ENCODE measurements at places on chromosomes 12 and 14.

DNA sequence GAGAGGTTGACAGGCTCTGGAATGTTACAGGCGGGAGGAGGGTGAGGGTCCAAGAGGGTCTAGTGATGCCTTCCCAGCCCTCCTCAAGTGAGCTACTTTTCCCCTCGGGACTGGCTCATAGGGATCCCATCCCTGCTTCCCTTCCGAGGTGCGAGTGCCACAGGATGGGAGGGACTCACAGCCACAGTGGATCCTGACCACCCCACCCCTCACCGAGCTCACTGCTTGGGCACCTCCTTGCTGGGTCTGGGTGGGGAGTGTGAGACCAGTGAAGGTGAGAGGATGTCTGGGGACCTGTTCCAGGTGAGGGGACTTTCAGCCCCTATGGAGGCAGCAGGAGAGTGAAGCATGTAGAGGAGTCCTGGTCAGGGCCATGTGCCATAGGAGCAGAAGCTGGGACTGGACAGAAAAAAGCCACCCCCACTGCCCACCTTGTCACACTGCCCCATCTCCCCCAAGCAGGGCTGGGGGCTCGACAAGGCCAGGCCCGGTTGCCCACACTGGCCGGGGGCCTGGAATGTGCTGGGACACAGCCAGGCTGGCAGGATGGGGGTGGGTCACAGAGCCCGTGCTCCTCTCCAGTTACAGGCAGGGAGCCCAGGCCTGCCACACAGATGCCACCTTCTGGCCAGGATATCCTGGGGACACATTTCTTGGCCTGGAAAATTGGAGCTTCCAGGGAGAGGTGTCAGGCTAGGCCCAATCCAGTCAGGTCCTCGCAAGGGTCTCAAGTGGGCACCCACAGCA is 1.7 kb upstream of the TNS2 start:
- peak; percentile 63 for DNase-seq

- peak; percentile 73 for DNase-seq
These were observed 37.3 kb upstream of the EML1 start for GRCh38 chr14:99755629-99756603.

DNA sequence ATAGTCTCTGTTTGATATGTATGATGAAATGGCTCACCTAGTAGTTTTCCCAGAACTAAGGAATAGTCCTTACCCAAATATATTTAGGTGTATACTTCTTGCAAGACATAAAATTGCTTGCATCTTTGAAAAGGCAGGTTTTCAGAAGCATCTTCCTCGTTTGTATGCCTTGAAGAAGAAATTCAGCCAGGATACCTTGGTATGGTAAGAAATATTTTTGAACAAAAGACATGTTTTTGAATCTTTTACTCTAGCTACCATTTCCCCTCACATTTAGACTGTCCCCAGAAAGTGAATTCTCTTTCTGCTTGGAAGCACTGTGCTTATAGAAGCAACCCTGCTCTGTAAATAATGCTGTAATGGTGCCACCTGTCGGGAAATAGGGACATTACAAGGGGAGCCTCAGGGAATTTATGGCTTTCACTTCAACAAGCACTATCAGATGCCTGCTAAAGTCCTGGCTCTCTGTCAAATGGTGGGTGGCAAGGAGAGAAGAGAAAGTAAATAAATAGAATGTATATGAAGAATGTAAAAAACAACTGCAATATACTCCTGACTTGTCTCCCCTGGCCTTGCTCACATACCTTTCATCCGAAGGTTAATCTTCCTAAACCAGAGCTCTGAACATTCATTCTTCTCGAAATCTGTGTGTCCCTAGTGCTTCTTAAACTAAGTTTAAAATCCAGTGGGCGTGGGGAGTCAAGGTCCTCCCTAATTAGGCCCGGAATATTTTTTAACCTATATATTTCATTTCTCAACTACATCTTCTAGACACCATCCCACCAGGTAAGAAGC is 6.1 kb downstream of the CCDC184 start:
- DNase-seq: peak; percentile 76

DNA sequence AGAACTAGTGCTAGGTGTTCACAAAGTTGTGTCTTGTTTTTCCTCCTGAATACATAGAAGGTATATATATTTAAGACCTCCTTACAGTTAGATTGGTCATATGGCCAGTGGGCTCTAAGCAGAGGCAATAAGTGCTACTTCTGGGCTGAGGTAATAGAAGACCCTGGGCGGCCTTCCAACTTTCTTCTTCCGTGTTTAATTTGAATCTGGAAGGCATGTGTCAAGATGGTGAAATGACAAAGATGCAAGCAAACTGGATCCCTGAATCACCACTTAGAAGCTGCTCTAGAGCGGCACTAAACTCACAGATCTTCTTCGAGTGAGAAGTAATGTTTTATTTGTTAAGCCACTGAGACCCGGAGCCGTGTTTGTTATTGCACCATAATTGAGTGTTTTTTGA is 201.0 kb upstream of the GZMB start:
- no peak for DNase-seq

GRCh38 chr14:79896009-79896408 is 315.3 kb downstream of the DIO2 start:
- no peak for DNase-seq

DNA sequence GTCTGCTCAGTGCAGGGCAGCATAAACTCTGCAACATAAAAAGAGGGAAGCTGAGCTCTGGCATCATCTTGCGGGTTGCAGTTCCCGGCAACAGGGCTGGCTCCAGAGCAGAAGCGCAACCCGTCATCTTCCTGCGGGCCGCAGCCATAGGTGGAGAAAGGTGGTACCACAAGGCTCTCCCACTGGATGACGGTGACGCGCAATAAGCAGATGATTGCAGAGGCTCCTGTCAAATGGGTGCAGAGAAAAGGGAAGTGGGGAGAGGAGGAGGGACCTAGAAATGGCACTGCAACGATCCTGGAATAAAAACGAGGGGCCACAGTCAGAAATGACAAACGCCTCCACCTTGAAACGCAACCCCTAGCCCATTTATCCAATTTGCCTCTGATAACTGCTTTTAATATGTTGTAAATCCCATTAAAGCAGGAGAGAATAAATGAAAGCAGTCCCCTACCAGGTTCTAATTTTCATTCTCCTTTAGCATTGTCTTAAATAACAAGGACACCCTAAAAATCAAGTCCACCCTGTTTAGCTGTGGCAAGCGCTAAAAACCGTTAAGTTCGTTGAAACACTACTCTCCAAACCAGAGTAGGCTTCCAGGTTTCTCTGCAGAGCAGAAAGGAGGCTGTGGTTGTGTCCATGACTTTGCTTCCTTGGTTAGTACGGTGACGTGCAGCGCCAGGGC is 30.9 kb upstream of the TUBA1C start:
- peak; percentile 37 for DNase-seq

GRCh38 chr12:22285846-22286245 is 48.7 kb downstream of the ST8SIA1 start:
- DNase-seq: no peak

All from transverse colon (tissue), 4 donors.